ENCODE measurements at places on chromosomes 3 and 15.
A peak's percentile ranks its signal among the peaks of the same experiment; 100 is the strongest.

DNA sequence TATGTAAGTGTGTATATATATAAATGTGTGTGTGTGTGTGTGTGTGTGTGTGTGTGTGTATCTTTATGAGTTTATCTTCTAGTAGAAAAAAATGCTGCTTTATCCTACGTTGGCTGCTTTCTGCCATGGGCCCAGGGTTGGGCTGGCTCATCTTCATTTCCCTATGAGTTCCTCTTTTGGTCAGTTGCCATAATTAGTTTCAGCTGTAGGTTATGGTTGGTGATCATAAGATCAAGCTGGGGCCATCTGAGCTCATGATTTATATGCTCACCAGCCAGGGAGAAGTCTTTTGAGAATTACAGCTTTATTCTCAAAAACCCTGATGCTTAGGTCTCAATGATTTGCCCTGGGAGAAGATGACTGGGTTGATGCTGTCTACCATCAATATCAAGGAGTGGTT, 775.8 kb upstream of the ARPP21 start:
- DNase-seq = no peak

GRCh38 chr3:158790901-158791589, 10.8 kb upstream of the MFSD1 start:
- no peak for DNase-seq

DNA sequence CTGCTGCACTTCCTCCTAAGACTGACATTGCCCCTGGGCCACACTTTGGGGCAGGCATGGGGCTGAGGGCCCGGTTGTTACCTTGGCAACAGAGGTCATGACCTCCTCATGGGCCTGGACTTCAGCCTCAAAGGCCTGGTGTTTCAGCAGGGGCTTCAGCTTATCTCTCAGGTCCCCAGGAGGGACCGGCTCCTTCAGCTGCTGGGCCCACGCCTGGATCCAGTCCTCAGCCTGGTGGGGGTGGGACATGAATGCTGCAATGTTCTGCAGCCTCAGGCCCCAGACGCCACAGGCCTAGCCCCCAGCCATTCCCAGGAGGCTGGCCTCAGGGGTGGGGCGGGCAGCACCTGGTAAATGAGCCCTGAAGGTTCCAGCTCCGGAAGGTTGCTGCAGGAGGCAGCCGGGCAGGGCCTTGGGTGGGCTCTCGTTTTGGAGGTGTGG, 27.6 kb downstream of the SPTBN5 start:
- DNase-seq = no peak

GRCh38 chr3:115699706-115700105, 76.4 kb downstream of the GAP43 start:
- DNase-seq = no peak

DNA sequence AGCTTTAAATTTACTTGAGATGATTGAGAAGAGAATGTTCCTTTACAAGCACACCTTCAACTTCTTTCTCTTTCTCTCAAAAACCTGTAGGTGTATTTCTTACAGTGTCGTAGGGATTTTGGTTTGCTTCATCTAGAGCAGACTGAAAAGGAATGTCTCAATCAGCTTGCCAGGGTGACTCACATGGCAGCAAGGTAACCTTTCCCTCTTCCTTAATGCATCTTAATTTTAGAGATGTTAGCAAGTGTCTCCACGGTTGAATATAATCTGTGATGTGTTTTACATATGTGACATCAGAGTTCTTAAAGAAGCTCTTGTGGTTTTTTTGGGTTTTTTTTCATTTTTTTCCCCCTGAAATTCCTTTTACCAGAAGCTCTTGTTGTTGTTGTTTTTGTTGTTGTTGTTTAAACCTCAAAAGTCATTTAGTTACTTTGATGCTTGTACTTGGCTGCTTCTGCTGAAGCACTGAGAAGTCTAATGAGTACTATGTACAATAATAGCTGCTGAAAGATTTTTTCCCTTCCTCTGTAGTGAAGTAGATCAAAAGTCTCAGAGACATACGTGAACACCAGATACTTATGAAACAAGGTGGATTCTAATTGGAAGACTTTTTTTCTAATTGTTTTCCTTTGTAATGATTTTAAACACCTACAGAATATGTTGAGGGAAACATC, 83.1 kb downstream of the RETNLB start:
- no peak for DNase-seq

DNA sequence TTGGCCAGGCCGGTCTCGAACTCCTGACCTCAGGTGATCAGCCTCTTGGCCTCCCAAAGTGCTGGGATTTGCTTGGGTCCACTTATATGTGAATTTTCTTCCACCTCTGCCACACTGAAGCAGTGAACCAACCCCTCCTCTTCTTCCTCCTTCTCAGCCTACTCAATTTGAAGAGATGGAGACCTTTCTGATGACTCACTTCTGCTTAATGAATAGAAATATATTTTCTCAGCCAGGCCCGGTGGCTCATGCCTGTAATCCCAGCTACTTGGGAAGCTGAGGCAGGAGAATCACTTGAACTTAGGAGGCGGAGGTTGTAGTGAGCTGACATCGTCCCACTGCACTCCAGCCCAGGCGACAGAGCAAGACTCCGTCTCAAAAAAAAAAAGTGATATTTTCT, 46.8 kb upstream of the GATM start:
- DNase-seq = no peak

DNA sequence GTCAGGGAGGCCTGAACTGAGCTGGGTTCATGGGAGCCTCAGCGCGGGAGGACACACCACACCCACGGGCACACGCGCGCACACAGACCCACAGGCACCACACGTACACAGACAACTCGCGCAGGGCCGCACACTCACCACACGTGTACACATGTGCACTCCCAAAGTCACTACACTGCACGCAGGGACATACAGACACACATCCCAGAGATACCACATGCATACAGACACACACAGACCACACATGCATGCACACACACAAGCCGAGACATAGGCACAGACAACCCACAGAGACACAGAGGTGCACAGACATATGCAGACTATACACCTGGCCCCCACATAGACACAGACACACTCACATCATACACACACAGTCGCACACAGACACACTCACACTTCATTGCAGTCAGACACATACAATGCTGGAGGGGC, 1.1 kb upstream of the MGLL start:
- no peak for DNase-seq

DNA sequence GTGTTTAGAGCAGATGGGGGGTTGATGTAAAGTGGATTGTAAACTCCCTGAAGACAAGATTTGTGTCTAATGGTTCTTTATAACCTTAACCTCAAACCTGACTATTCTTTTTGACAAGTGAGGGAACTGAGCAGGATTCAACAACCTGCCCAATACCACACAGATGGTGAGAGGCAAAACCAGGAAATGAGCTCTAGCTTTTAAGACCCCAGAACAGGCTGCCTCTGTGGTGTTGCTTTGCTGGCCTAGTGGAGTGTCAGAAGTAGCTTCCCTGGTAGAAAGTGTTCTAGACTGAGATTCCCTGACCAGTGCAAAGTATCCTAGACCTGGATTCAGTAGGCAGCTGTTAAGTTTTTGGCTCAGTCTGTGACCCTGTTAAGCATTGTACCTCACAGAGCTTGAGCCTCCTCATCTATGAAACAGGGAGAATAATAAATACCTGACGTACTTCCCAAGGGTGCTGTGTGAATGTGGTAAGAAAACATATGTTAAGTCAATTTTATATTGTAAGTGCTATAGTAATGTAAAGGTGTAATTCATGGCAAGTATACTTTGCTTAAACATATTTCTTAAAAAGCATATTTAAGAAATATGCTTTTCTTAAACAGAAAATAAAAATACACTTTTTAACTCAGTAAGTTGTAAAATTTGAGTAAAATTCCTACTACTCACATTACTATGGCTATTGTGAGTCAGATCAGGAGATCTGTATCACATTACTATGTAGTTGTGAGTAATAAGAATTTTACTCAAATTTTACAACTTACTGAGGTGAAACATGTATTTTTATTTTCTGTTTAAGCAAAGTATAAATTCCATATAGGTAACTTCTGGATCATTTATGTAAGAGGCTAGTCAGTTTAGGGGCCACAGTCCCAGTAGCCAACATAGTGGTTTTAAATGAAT, 8.8 kb downstream of the GPR87 start:
- DNase-seq = no peak

- no peak for DNase-seq
These were observed 62.1 kb downstream of the HOMER2 start for GRCh38 chr15:82890338-82890994.

GRCh38 chr15:82111918-82112317, 66.1 kb upstream of the MEX3B start:
- DNase-seq = peak; percentile 36

DNA sequence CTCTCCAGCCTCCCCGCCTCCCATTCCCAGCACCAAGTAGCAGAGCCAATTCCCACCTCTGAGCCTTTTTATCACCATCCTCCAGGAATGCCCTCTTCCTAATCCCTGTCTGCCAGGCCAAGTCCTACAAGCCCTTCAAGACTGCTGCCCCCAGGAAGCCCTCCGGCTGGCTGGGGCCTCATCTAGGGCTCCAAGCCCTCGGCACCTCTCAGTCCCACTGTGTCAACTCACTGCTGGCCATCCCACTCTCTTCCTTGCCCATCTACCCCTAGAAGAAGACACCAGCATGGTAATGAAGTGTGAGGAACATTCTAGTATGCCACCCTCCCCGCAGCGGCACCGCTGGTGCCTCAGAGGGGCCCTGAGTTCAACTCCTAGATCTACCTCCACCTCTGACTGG, 10.0 kb upstream of the GRIP2 start:
- DNase-seq = no peak

DNA sequence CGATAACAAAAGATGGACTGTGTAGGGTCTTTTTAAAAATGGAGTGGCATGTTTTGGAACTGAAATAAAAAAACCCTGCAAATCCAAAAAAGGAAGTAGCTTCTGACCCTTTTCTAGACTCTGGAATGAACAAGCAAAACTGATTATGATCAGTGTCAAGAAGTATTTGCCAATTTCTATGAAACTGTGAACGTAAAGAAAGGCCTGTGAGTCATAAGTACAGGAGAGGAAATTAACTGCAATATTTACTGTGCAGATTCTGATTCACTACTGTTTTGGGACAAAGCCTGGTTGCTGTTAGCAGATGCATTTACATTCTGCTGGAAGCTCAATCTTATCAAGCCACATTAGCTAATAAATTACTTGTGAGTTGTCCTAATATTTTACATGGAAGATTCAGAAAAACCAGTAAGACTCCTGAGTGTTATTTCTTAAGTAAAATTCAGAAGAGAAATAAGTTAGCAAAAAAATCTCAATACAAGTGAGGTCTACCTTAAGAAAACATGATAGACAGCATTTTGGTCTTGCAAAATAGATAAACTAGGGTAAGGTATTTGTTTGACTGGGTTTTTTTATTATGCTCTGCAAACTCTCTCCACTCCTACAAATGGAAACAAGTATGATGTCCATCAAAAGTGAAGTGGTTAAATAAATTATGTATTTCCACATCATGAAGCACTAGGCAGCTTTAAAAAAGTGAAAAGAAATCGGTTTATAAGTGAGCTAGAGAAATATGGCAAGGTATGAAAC, 90.2 kb upstream of the LMOD3 start:
- DNase-seq = no peak

- DNase-seq = no peak
These were observed 359.3 kb downstream of the IGSF11 start for GRCh38 chr3:118675305-118675704.

GRCh38 chr3:10703875-10704274, 112.2 kb upstream of the SLC6A11 start:
- no peak for DNase-seq

DNA sequence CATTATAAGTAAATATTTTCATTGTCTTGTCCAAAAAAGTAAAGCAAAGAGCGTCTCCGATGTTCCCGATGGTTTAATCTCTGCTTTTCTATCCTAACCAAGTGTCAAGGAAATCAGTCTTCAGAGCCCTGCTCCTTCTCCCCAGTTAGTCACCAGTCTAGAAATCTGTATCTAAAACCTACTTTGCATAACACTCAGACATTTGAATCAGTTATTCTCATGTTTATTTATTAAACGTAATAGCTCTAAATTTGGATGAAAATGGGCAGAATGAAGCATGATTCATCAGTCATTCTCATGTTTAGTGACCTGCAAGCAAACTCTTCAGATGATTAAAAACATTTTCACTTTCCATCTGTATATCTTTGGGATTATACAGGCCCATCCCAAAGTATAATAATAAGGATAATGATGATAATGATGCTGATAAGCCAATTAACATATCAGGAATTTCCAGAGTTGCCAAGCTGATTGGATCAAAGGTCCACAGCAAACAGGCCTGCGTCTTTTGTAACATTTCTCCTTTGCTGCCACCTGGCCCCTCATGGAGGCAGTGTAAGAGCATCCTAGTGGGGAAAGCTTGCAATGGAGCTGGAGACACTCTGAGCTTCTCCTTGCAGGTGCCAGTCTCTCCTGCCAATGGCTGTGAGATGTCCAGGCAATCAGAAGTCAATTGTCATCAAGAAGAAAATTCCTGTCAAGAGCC, 273.9 kb downstream of the IGSF11 start:
- no peak for DNase-seq

DNA sequence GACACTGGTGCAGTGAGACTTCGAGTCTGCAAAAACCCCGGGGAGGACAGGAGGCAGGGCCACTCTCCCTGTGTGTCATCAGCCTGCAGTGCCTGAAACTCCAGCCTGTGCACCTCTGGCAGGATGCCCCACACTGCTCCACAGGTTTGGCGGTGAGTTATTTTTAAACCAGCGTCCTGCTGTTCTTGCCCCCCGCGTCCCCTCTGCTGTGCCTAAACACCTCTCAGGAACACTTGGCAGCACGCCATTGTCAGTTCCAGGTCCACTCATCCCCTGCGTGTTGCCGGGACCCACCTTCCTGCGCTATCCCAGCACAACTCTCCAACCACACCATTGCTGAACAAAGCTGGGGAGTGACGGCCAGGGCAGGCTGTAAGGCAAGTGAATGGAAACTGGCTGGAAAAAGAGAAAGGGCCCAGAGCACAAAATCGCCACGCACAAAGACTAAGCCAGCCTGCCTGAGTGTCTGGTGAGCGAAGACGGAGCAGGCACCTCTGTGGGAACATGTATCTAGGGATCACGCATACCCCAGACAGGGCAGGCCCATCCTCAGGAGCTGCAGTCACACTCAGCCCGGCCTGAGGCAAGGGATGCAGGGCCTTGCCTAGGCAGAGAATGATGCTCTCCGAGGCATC, 3.1 kb upstream of the PLA2G4F start:
- no peak for DNase-seq

DNA sequence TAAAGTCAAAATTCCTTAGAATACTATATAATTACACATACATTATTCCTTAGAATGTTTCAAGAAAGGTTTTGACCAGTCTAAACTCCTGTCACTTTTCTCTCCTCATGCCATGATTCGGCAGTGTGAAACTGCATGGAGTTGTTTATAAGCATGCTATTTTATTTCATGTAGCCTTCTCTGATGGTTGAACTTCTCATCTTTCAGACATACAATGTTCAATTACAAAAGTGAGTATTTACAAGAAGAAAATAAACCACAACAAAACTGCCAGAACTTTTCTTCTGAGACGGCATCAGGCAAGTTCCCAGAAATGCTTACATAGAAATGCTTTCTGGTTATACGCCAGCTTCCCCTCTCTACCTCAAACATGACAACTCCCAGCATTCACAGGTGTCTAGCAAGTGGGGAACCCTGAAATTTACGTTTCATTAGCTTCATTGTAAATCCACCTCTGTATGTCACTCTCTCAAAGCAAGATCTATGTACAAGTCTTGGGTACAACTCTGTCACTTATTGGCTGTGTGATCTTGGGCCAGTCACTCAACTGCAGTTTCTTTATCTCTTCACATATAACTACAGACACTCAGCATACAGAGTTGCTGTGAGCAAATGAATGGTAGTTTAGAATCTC, 42.7 kb downstream of the HDGFL3 start:
- no peak for DNase-seq

Measured in AG09319 (cell line).